ENCODE measurements at places on chromosomes 7 and 10.

- DNase-seq: no peak
These were observed 365.6 kb upstream of the MGMT start for GRCh38 chr10:129101232-129101980.

- DNase-seq: no peak
These were observed 4.8 kb upstream of the ZNF783 start for GRCh38 chr7:149257146-149257545.

- no peak for DNase-seq
These were observed 191.9 kb downstream of the MAD1L1 start for GRCh38 chr7:2040893-2041270.

DNA sequence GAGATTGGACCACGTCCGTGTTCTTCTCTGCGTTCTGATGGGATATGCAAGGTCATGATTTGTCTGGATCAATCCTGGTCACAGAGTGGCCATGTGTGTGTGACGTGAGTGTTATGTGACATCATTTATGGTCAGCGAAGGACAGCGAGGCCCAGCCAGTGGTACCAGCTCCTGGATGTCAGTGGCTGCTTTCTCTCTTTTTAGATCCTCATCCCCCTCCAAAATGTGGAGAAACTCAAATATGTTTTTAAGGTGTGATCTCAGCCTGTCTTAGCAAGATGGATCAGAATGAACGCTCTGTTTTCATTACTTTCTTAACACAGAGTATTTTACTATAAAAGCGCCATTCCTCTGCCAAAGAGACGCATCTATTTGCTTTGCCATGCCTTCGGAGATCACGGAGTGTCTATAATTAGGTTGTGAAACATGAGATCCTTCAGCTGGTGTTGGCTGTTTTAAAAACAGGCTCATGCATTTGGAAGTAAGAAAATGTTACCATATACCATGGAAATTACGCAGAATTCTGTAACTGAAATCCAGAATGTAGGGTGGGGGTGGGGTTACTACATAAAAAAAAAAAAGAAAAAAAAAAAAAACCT lies 245.5 kb upstream of the TCERG1L start:
- DNase-seq: no peak

GRCh38 chr10:48626986-48627731 lies 22.3 kb upstream of the ARHGAP22 start:
- no peak for DNase-seq

GRCh38 chr10:15255961-15256360 lies 87.5 kb upstream of the NMT2 start:
- DNase-seq: no peak

DNA sequence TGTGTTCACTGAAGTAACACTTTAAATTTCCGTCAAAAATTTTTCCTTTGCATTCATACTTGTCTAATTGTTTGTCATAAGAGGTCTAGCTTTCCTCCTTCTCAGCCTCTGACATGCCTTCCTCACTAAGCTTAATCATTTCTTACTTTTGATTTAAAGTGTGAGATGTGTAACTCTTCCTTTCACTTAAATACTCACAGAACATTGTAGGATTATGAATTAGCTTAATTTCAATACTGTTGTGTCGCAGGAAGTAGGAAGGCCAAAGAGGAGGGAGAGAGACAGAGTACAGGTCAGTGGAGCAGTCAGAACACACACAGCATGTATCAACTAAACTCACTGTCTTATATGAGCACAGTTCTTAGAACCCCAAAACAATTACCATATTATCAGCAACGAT lies 99.0 kb downstream of the SRPK2 start:
- no peak for DNase-seq

DNA sequence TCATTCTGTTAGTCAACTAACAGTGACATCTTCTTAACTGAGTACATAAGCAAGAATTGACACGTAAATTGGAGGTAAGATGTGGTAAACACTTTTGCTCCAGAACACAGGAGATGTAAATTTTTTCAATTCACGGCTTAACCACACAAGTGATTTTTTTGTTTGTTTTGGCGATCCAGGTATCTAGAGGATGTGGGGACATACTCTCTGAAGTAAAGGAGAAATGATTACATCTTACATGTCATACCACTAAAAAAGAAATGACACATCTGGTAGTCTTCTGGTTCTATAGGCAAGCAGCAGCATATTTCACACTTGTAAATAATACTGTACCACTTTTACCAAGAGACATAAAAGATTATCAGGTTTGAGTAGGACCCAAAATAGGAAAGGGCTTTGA lies 200.3 kb upstream of the ZWINT start:
- DNase-seq: no peak

GRCh38 chr10:60518745-60519144 lies 129.1 kb upstream of the ANK3 start:
- no peak for DNase-seq

GRCh38 chr10:60466267-60467201 lies 76.9 kb upstream of the ANK3 start:
- no peak for DNase-seq

- no peak for DNase-seq
These were observed 6.5 kb upstream of the PPIF start for GRCh38 chr10:79340646-79341244.

GRCh38 chr7:66815951-66816350 lies 75.4 kb downstream of the RABGEF1 start:
- no peak for DNase-seq

DNA sequence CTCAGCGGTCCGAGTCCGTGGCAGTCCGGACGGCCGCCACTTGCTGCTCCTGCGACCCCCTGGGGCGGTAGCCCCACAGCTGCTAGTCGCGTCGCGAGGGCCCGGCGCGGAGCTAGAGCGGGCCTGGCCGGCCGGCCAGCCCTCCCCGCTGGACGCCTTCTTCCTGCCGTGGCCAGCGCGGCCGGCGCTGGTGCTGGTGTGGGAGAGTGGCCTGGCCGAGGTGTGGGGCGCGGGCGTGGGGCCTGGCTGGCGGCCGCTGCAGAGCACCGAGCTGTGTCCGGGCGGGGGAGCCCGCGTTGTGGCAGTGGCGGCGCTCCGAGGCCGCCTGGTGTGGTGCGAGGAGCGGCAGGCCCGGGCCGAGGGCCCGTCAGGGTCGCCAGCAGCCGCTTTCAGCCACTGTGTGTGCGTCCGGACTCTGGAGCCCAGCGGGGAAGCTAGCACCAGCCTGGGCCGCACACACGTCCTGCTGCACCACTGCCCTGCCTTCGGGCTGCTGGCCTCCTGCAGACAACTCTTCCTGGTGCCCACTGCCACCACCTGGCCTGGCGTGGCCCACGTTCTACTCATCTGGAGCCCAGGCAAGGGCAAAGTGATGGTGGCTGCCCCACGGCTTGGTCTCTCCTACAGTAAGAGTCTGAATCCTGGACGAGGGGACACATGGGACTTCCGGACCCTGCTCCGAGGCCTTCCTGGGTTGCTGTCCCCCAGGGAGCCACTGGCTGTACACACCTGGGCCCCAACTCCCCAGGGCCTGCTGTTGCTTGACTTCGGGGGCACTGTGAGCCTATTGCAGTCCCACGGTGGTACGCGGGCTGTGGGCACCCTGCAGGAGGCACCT lies 631 bp downstream of the HPS6 start:
- DNase-seq: no peak

GRCh38 chr10:119316729-119317097 lies 109.3 kb downstream of the GRK5 start:
- no peak for DNase-seq

- DNase-seq: no peak
These were observed 37.1 kb downstream of the XPNPEP1 start for GRCh38 chr10:109886037-109886780.

GRCh38 chr10:78342827-78343653 lies 309.4 kb downstream of the RPS24 start:
- DNase-seq: no peak

DNA sequence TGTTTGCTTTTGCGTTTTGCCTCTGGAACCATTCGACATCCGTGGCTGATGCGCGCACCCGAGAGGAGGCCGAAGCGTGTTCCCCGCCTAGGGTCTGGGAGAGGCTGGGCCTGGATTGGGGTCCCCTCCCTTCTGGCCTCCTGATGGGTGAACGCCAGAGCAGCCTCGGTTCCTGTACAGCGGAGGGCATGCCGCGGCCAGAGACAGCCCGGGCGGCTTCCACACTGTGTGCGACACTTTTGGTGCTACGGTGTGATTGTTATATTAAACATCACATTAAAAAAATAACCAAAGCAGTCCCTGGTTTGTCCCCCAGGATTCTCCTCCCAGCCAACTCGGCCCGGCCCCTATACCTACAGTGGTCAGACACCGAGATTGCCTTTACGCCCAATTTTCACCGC lies 3.7 kb upstream of the HOXA7 start:
- DNase-seq: no peak

GRCh38 chr10:95445223-95445836 lies 115.8 kb downstream of the SORBS1 start:
- DNase-seq: peak; percentile 10

DNA sequence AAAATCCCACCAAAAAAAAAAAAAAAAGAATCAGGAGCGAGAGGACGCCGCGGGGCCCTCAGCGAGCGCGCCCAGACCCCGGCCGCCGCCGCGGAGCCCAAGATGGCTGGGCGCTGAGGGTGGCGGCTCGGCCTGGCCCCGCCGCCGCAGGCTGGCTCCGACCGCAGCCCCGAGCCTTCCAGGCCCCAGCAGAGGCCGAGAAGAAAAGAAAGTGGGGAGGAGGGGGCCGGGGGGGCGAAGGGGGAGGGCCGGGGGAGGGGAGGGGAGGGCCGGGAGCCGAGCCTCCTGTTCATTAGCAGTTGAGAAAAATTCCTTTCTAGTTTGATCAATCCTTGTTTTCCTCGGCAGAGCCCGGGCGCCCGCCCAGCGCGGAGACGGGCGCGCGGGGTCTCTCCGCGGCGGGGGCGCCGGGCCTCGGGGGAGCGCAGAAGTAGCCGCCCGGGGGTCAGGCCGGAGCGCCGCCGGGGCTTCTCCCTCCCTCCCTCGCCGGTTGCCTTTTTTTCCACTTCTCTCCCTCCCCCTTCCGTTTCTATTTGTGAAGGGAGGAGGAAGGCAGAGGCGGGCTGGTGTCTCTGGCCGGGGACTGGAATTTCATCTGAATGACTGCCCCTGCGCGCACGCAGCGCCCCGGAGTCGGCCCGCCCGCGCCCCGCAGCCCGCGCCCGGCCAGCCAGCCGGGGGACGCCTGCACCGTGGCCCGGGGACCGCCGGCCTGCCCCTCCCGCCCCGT lies 778 bp upstream of the TRIM8 start:
- DNase-seq: peak; percentile 39

- no peak for DNase-seq
These were observed 26.1 kb downstream of the PRSS58 start for GRCh38 chr7:142231716-142232115.

DNA sequence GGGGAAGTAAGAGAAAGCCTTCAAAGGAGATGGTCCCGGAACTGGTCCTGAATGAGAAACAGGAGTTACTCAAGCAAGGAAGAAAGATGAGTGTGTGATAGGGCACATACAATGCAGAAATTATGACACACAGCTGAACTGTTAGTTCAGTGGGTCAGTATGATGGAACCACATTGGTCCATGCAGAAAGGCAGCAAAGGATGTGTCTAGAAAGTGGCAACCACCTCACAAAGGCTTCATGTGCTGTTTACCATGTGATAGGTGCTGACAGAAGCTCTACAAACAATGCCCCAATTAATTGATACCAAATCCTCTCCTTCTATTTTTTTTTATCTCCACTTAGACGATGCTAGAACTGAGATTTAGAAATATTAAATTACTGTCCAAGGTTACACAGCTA lies 258.3 kb downstream of the RELN start:
- DNase-seq: no peak

DNA sequence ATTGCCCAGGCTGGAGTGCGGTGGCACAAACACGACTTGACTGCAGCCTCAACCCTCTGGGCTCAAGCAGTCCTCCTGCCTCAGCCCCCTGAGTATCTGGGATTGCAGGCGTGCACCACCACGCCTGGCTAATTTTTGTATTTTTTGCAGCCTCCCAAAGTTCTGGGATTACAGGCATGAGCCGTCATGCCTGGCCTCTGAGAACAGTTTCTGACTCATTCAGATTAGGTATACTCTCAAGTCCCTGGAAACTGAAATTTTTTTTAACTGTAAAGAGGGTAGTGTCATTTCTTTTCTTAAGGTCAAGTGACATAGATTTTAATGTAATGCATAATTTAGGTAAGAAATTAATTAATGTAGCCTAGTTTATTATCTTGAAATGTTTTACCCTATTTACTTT lies 104.7 kb downstream of the SEPTIN7 start:
- DNase-seq: no peak

- no peak for DNase-seq
These were observed 135.9 kb downstream of the ZNF92 start for GRCh38 chr7:65509368-65510186.

- peak; percentile 50 for DNase-seq
These were observed 61.0 kb upstream of the NFE2L3 start for GRCh38 chr7:26090927-26091519.

DNA sequence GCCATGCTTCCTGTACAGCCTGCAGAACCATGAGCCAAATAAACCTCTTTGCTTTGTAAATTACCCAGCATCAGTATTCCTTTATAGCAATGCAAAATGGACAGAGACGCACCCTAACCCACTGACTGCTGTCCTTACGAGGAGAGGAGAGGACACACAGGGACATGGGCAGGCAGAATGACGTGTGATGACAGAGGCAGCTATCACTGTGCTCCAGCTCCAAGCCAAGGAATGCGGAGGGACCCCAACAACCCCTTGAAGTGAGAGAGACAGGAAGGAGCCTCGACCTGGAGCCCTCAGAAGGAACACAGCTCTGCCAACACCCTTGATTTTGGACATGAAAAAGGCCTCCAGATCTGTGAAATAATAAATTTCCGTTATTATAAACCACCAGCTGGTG lies 46.6 kb upstream of the EBF3 start:
- no peak for DNase-seq

GRCh38 chr7:149883452-149883861 lies 9.7 kb downstream of the ATP6V0E2 start:
- DNase-seq: peak; percentile 62

DNA sequence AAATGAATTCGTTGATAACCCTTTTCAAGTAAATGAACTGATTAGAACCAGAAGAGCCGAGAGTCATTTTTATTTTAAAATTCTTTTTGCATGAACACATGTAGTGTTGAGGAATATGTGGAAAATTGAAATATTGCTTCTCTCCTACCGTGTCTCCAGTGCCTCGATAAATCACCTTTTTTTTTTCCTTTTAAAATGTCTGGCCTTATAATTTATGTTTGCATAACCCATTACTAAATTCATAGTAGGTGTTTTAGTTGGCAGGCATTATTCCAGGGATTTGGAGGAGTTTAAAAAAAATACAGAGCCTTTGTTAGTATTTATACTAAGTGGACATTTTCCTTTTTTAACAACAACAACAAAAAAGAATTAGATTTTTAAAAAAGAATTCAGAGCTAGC lies 115.6 kb downstream of the CUX1 start:
- no peak for DNase-seq

GRCh38 chr10:88911116-88911515 lies 31.1 kb downstream of the STAMBPL1 start:
- DNase-seq: no peak

- DNase-seq: no peak
These were observed 57.2 kb upstream of the LYZL2 start for GRCh38 chr10:30686708-30687107.
